M059J (cell line): ENCODE measurements at places on chromosomes 5 and 9.

DNA sequence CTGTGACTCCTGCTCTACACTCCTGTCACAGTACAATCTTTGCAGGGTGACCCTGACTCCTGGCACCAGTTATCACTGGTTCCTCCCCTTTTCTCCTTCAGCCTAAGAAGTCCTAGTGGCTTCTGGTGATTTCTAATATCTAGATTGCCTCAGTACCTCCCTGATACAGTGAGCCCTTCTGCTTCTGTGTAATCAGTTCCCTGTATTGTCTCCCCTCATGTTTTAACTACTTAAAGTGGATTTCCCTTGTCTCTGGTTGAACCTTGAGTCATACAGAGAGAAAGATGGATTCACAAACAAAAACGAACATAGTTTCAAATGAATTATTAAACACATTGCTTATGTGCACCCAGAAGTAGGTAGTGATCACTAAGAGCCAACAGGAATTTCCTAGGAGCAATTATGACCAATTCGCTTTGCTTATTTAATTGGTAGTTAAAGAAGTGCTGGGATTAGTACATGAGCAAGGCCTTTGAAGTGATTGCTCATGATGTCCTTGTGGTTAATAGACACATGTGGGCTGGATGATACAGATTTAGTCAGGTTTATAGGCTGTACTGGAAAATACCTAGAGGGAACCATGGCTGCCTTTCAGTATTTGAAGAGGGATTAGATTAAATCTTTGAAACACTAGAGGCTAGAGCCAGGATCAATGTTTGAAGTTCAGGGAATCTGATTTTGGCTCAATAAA lies 145.8 kb upstream of the MEF2C start:
- peak; percentile 73 for DNase-seq

DNA sequence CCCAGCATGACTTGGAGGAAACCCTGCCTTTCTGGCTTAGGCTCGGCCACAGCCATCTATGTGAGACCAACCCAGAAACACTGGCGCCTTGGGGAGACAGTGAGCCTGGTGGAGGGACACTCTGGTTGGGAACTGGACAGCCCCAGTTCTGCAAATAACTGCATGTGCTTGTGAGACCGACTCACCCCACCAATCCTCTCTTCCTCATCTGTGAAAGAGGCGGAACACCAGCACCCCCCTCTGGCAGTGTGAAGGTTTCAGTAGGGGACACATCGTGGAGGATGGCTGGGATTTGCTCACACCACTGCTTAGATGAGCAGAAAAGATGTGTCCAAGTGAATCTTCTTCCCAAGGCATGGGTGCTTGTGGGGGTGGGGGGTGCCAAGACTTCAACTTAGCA lies 43.4 kb upstream of the N4BP3 start:
- peak; percentile 16 for DNase-seq

DNA sequence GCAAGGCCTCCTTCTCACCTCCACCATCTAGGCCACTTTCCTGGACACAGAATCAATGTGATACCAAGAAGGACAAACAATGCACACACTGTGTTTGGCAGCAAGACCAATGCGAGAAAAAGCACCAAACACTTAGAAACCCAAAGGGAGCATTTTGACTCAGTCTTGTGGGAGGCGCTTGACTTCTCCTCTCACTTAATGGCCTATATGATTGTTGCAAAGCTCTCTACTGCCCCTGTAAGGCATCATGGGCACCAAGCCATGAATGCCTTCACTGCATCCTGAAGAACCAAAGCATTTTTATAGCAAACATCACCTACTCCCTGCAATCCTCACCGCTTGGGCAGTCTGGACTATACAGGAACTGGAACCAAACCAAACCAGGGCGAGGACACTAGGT lies 57.5 kb downstream of the CDH6 start:
- DNase-seq: no peak

- DNase-seq: no peak
Measured at GRCh38 chr5:180801596-180802324, 846 bp downstream of the MGAT1 start.

GRCh38 chr5:87136096-87136495 lies 131.6 kb upstream of the RASA1 start:
- DNase-seq: no peak

- DNase-seq: no peak
Measured at GRCh38 chr9:125262294-125262991, 817 bp downstream of the GAPVD1 start.

DNA sequence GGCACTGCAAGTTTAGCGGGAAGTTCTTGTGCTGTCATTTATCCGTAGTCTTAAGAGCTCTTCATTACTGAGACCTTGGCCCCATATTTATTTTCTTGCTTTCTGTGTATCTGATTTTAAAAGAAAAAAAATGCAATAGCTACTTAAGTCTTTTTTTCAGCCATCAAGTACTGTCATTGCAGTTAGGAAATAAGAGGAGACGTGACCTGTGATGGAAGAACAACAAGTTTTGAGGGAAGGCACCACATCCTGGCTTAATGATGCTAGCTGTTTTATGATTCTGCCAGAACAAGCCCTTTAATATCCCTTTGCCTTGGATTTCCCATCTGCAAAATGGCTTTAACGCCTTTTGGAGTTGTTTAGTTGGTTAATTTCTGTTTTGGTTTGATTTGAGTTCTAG lies 3.8 kb downstream of the RGMB start:
- DNase-seq: no peak

- no peak for DNase-seq
Measured at GRCh38 chr9:86829496-86830046, 117.7 kb downstream of the GAS1 start.

DNA sequence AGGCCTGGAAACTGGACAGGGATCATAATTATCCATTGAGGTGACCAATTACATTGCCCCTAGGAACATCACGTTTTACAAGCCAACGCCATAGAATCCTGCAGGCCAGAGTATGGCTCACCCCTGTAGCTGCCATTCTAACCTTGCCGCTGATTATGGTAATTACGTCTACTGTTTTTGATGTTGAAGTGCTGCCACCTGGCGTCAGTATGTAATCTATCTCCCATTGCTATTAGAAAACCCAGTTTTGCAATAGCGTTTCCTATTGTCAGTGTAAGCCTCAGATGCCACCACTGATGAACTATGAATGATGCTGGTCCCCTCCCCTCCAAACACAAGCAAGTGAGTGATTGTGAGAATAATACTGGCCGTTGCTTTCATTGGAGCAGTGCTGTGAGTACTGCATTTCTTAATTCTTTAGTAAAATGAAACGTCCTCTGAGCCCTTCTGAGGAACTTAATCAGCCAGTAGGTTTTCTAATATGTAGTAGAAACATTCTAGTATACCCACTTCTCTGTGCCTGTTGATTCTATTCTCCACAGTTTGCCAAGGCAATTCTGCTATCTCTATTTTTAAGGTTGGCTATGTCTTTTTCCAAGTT lies 100.5 kb upstream of the NMUR2 start:
- DNase-seq: peak; percentile 46

GRCh38 chr5:62790348-62790747 lies 211.7 kb downstream of the LRRC70 start:
- no peak for DNase-seq

- no peak for DNase-seq
Measured at GRCh38 chr9:127136880-127137639, 14.6 kb upstream of the ANGPTL2 start.
